Activated T-cell treated with anti-CD3 and anti-CD28 coated beads for 1 hour (primary cell): ENCODE measurements at places on chromosomes 4 and X.

- DNase-seq = no peak
These were observed 22.1 kb downstream of the EPGN start for GRCh38 chr4:74330295-74330750.

GRCh38 chrX:80808881-80809411 lies 731 bp downstream of the BRWD3 start:
- DNase-seq = no peak

DNA sequence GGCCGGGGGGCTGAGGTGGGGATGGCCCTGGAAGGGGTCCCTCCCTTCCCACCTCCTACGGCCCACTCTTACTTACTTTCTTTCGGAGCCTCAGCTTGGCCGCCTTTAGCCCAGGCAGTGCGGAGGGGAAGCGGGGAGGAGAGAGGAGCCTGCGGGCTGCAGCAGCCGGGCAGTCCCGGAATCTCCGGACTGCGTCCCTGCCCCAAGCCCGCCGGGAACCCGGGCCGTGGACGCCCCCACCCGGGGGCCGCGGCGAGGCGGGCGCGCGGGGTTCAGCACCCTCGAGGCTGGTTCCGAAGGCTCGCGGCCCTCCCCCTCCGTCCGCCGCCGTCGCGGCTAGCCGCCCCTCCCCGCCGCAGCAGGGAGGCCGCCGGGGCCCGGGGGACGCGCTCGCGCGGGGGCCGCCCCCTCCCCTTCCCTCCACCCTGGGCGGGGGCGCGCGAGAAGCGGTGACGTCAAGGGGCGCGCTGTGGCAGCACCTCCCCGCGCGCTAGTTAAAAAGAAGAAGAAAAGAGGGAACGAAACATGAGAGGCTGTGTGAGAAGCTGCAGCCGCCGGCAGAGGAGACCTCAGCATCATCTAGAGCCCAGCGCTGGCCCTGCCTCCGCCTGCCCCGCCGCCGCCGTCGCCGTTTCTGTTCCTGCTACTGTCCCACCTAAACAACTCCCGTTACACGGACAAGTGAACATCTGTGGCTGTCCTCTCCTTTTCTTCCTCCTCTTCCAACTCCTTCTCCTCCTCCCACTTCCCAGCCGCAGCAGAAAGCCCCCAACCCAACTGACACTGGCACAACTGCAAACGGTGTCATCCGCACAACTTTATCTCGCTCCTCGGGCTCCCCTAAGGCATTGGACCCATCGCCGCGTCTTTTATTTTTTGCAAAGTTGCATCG lies at the start of gene HHIP:
HHIP (plus strand) TSS at position 526 of the 892 bp plus-strand sequence. CDS start 520 bp downstream, outside the sequence.
- DNase-seq = no peak

GRCh38 chr4:140141210-140141835 lies 12.7 kb downstream of the MAML3 start:
- no peak for DNase-seq

DNA sequence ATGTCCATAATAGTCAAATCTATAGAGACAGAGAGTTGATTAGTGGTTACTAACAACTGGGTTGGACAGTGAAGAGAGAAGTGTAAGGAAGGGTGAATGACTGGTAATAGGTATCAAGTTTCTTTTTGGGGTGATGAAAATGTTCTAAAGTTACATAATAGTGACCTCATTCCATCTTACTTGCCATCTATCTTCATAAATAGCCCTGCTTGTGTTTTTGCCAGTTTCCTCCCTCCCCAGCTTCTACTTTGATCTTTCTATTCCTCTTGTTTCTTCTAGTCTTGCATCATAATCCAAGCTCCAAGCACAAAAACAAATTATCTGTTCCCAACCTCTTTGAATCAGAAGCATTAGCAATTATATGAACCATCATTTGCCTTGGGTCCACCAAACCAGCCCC lies 40.2 kb upstream of the TET2 start:
- DNase-seq = no peak

GRCh38 chr4:76238236-76238635 lies 13.3 kb upstream of the FAM47E start:
- DNase-seq = no peak

GRCh38 chrX:134813697-134814096 lies 155.4 kb upstream of the PLAC1 start:
- no peak for DNase-seq

DNA sequence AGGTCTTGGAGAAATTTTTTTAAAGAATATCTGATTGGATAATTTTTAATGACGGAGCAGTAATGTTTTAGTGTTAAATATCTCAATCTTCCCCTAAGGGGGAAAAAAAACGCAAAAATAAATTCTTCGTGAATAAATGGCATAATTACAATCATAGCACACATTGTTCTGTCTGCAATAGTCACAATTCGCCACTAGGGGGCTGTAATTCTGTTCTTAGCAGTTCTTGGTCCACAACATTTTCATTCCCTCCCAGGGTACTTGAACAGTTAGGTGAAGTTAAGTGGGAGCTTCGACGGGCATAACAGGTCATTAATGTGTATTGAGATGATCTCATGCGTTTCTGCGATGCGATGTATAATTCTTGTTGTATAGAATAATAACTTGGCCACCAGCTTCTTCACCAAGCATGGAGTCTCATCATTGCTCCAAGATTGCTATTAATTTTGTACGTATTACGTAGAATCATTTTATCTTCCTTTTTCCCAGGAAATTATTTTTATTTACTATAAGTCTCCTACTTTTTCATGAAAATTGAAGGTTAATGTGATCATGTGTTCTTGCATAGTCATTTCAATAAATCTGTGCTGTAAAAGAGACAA lies 27.2 kb downstream of the HTR2C start:
- DNase-seq = no peak

DNA sequence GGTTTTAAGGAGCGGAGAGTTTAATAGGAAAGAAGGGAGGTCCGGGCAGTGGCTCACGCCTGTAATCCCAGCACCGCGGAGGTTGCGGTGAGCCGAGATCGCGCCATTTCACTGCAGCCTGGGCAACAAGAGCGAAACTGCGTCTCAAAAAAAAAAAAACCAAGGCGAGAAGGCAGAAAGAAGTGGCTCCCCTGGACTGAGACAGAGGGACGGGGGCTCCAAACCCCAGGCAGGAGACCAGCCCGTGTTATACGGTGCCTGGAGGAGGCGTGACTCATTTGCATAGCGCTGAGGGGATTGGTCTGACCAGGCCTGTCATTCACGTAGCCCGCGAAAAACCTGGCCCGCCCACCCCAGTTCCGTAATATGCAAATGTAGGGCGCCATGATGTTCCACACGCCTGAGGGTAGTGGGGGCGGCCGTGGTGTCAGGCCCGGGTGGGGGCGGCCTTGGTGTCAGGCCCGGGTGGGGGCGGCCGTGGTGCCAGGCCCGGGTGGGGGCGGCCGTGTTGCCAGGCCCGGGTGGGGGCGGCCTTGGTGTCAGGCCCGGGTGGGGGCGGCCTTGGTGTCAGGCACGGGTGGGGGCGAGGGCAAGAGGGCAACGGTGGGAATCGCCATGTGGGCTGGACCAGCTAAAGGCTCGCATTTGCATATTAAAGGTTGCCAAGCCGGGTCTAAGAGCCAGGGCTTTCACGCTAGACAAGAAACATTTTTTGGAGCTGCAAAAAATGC lies 2.1 kb downstream of the PLCXD1 start:
- DNase-seq = peak; percentile 83

GRCh38 chr4:84673475-84674240 lies 90.7 kb downstream of the CDS1 start:
- DNase-seq = no peak

DNA sequence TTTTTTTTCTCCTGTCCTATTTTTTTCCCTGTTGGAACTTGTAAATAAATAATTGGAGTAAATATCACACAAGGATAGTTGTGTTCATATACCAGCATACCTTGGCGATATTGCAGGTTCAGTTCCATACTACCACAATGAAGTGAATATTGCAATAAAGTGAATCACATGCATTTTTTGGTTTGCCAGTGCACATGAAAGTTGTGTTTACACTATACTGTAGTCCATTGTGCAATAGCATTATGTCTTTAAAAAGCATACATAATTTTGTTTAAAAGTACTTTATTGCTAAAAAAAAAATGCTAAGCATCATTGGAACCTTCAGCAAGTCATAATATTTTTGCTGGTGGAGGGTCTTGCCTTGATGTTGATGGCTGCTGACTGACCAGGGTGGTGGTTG lies 88.6 kb downstream of the GSTCD start:
- DNase-seq = no peak

DNA sequence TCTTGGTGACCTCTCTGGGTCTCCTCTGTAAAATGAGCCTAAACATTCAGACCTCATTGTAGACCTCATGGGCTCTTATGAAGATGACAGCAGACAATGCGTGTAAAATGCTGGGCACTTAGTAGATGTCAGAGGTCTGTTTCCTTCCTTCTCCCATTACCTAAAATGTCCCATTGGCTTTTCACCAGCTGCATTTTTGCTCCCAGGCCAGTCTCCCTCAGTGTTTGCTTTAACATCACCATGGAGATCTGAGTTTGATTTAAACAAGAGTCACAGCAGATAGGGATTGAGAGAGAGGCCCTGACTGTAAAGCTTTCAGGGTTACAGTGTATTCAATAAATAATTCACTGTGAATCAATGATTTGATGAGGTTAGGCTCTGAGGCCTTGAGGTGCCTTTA lies 24.3 kb downstream of the PSAPL1 start:
- no peak for DNase-seq

DNA sequence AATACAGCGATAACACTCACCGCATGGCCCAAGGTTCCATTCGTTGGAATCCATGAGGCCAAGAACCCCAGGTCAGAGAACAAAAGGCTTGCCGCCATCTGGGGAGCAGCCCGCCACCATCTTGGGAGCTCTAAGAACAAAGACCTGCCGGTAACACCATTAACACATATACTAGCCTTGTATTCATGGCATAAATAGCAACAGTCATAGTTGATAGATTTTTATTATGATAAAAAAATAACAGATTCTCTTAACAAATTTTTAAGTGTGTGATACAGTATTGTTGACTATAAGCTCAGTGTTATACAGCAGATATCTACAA lies 309.4 kb downstream of the GLUD2 start:
- DNase-seq = no peak

DNA sequence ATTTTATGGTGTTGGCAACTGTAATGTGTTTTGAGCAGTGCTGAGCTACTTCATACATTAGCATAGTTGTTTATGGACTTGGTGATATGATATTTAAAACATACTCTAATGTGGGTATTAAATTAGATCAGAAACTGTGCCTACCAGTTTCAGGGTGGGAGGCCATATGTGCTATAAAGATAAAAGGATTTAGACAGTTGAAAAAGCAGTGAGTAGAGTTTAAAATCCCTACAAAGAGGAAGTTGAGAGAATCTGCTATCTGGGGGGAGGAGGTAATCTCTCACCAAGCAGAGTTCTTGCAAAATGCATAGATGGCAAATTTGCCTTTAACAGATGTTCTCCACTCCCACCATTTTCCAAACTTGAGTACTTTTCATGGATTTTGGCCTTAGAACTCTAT lies 154.5 kb downstream of the SPOCK3 start:
- no peak for DNase-seq

DNA sequence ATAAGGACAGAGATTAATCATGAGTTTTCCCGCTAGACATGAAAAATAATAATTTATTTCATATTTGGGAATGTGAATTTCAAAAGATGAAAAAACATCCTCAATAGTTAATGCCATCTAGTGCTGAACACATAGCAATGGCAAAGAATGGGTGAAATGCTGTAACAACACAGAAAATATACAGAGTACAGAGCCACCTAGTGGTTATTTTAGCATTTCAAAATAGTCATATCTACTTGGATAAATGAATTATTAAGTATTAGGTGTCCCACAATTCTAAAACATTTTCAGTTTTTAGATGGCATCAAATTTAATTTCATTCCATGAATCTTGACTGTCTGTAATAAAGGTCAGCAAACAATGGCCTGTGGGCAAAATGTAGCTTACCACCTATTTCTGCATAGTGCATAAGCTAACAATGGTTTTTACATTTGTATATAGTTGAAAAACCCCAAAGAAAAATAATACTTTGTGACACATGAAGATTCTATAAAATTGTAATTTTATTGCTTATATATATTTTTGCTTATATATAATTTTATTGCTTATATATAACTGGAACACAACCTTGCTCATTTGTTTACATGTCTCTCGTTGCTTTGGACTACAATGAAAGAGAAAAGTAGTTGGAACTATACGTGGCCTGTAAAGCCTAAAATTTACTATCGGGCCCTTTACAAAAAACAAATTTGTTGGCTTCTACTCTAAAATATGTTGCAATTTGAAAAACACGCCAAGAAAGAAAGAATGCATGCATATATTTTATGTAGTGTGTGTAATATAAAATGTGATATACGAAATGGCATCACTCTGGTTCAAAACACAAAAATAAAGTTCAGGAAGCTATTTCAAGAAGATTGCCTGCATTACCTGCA lies 99.1 kb upstream of the FAM47C start:
- DNase-seq = no peak

- no peak for DNase-seq
These were observed 16.6 kb downstream of the AP1S2 start for GRCh38 chrX:15838017-15838416.

- no peak for DNase-seq
These were observed 713.7 kb upstream of the TENM3 start for GRCh38 chr4:181529537-181529936.

DNA sequence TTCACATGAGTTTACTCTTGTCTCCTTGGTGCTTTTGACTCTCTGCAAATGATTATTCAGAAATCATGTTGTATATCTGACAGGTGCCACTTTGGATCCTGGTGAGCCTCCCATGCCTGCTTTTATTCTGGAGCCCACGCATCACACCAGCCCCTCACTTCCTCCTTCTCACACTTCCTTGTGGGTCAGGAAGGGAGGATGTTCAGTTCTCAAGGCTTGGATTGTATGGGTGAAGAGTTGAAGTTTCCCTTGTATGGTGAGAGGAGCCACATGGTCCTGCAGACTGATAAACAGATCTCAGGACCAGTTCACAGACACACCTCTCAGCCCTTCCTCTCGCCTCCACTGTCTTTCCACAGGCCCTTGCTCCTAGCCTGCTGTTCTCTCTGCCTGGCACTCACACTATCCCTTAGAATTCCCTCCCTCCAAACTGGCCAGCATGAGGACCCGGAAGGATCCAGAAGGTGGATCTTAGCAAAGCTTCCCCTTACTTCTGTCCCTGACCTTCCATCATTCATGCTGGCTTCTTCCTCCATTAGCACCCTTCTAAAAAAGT lies 92.1 kb downstream of the STK32B start:
- no peak for DNase-seq

- no peak for DNase-seq
These were observed 28.1 kb downstream of the STARD8 start for GRCh38 chrX:68675571-68675970.

DNA sequence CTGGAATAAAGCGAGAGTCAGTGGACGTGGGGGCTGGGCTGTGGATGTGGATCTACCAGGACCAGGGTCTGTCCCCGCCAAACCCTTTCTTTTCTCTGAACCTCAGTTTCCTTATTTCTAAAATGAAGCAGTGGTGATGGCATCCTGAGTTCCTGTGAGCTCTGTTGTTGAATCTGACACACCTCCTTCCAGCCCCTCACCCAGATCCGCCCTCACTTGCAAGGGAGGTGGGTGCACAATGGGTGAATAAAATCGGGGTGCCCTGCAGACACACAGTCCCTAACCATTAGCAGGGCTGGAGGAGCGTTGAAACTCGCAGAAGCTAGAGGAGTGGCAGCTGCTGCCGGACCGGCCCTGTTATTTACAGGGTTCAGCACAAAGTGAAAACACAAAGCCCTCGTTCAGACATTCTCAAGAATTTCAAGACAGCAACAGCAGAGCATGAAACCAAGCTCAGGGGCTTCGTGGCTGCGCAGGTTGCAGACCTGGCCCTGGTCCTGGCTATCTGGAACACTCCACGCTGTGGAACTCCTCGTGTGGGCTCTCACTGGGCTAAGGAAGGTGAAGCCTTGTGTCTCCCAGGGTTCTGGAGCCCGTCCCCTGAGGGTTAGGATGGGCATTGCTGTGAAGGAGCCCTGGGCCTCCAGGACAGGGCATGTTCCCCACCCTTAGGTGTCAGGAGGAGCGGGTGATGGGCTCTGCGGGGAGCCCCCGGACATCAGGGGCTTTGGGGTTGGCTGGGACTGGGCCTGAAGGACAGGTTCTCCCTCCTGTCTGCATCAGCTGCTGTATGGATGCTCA lies 42.9 kb downstream of the PSAPL1 start:
- DNase-seq = no peak
